ENCODE measurements at places on chromosomes 6 and 20.

- peak; percentile 26 for DNase-seq
Observed at GRCh38 chr20:58111310-58112016, 117.0 kb downstream of the ANKRD60 start.

GRCh38 chr6:104795363-104795762 lies 64.4 kb downstream of the HACE1 start:
- DNase-seq: no peak

DNA sequence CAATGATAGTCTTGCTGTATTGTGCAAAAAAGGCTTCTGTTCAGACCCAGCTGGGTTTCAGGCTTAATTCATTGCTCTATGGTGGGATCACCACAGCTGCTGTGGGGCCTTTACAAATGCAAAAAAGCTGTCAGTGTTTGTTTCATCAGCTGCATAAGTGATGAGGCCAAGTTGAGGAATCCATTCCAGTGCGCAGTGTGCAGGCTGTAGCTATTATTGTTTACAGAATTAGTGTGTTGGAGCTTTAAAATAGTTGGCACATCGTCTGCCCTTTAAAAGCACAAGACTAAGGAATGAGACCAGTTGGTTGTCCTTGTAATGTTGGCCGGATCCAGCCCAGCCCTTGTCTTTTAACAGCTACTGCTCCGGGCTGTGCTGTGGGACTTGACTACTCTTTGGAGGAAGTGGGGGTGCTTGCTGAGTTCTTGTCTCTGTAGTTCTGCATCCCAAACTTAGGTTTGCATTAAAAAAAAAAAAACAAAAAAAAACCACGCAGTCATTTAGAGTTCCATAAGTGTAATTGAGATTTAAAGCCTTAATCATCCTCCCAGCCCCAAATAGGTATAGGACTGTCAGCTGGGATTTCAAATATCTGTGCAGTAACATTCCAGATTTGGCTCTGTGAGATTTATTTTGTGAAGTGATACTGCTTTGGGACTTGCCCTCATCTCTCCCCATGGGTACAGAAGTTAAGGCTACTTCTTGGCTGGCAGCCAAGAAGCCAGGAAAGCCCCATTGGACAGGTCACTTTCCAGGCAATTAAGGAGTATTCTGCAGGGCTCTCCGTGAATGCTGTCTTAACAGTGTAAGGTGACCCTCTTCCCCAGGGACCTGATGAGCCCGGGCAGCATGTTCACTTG lies 19.3 kb downstream of the JARID2 start:
- DNase-seq: no peak

- no peak for DNase-seq
Observed at GRCh38 chr6:53168516-53169267, 20.1 kb upstream of the GCM1 start.

- DNase-seq: no peak
Observed at GRCh38 chr6:109428889-109429477, 11.4 kb downstream of the PPIL6 start.

DNA sequence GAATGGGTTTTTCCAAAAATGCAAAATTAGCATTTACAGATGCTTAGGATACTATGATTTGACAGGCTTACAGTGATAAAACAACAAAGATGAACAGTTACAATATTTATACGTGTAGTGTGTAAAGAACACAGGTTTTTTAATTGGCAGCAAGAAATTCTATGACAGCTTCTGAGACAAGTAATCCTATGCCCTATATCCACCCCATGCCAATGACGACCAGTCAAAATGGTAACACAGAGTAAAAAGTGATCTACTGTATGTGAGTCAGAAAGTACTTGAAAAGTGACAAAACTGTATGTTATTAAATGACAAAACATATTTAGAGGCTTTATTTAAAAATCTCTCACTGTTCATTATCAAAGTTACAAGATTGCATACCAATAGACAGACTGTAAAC lies 99.5 kb downstream of the PRDM1 start:
- DNase-seq: no peak
